Vagina (tissue), 2 donors: ENCODE measurements at places on chromosomes 4 and X.

DNA sequence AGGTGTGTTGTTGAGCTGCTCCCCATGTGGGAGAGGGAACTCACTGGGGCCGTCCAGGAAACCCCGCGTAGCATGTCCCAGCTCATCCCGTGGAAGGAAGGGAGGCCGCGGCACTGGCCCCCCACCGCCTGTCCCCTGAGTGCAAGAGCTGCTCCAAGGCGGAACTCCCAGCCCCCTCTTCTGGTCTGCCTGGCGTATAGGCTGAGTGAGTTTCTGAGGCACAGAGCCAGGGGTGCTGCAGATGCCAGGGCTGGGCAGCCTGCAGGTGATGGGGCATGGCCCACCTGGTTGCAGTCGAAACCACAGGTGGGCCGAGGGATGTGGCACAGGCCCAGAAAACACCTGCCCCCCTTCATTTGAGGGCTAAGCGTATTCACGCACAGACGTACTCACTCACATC, 49.6 kb downstream of the ABLIM2 start:
- DNase-seq = no peak

DNA sequence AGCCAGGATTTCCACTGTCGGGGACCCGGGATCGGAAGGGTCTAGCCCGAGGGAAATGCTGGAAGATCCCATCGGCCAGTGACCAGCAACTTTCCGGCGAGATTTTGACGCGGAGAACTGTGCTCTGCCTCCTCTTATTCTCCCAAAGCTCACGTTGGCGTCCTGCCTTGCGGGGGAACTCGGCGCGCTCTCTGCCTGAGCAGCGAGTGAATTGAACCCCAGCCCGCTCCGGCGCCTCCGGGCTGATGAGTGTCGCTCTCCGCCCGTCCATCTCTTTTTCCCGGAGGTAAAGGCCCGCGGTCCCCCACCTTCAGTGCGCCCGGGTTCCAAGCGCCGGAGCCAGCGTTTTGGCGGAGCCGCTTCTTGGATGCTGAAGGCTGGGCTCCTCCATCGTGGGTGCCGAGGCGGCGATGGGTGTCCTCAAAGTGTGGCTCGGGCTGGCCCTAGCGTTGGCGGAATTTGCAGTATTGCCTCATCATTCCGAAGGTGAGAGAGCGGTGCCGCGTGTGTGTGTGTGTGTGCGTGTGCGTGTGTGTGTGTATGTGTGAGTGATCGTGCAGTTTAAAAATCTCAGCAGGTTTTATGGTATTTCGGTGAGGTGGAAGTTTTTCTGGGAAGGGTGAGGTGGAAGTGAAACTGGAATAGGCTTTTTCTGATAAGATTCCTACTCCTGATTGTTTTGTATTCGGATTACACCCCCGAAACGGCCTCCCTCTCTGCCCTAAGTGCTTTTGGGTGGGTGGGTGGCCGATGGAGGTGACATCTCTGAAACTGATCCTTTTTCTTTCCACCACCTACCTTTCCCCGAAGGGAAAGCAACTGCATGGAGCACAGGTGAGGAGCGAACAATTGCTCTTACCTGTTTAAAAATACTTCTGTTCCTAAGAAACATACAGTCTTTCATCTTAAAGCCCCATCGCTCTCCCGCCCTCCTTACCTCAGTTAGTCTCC, 752 bp downstream of the FRAS1 start:
- no peak for DNase-seq

DNA sequence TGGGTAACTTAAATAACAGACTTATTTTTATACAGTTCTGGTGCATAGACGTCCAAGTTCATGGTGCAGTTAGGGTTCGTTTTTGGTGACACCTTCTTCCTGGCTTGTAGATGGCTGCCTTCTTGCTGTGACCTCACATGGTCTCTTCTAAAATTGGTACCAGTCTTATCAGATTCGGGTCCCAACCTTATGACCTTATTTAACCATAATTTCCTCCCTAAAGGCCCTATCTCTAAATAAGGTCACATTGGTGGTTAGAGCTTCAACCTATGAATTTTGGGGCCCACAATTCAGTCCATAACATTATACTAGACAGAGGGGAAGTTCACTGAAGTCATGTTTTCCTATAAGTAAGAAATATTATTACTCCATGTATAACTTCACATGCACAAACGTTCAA, 128.0 kb downstream of the CFAP299 start:
- DNase-seq = no peak

DNA sequence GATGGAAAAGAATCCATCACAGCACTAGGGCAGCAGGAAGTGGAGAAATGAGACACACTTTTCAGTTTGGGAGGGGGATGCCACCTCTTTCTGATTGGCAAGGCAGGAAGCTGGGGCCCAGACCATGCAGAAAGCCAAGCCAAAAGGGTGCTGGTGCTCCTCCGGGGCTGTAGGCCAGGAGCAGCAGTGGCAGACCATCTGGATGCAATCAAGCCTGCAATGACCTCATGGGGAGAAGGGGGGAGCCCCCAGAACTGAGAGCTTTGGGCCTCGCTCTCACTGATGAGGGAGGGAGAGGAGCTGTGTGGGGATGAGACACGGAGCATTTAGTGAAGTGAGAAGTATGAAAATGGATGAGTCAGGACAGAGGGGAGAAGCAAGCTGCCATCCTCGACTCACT, 141.3 kb upstream of the NALF2 start:
- DNase-seq = peak; percentile 85

- no peak for DNase-seq
These were observed 755.1 kb upstream of the IGFBP7 start for GRCh38 chr4:57865264-57865663.

DNA sequence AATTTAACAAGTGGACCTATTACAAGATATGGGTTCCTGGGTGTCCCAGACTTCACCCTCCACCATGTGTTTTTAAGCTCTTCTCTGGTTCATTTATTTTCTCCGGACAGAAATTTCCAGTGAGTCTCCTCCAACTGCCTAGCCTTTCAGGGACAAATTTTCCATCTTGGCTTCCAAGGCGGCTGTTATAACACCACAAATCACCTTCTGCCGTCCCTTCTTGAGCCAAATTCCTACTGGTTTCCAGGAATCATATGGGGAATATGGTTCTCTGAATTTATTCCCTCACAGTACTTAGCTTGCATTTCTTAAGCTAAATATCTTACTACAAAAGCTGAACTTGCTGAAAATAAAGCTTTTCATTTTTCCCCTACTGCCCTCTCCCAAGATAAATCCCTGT, 18.8 kb downstream of the NEXMIF start:
- DNase-seq = no peak

DNA sequence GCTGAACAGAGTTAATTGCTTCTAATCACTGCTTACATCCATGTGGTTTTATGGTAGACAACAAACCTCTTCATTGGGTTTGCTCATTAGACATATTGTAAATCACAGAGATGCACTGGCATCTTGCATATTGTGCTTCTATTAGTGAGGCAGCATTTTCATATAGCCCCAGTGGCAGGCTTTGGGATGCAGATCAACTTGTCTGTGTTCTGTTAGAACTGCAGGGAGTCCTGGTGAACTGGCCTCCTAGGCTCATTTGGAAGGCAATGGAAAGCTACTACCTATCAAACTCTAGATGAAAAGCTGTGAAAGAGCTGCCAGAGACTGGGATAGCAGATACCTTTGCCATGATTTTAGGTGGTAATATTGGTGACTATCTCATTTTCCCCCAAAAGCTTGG, 108.8 kb downstream of the NAA11 start:
- DNase-seq = no peak

DNA sequence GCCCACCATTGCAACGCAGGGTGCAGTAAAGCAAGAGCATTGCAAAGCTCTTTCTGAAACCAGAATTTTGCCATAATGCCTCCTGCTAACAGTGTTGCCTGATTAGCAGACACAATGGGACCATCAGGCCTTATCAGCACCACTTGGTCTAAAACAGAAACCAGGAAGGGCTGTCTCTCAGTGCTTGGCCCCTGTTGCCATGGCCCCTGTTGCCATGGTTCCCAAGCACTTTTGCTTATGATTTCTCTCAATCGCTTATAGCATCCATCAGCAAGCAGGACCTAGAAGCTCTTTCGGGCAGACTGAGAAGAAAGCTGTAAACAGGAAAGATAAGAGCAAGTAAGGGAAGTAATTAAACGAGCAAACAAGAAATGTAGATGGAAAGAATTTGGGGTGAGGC, 36.8 kb downstream of the RTL5 start:
- DNase-seq = no peak

DNA sequence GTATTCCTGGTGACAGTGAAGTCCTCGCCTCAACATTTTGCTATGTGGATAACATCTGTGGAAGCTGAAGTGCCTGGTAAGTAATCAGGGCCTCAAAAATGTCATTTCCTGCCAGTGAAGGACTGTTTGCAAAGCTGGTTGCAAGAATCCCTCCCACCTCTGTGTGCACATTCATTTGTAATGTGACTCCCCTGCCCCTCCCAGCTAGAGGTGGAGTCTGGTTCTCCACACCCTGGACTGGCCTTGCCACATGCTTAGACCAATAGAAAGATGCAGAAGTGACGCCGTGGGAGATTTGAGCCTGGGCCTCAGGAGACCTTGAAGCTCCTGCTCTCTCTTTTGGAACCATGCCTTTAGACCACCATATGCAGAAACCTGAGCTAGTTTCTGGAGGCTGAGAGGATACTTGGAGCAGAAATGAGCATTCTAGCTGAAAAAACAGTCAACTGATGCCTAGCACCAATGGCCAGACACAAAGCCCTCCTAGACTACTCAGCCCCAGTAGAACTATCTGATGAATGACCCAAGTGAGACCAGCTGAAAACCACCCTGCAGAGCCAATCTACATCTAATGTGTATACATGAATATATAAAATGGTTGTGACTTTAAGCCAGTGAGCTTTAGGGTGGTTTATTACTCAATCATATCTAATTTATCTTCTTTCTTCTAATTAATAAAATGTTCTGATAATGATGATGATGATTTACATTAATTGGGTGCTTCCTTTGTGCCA, 47.8 kb upstream of the CRMP1 start:
- DNase-seq = no peak

GRCh38 chr4:113009461-113009860, 40.0 kb upstream of the ANK2 start:
- DNase-seq = no peak

- DNase-seq = no peak
These were observed 793 bp downstream of the TSPAN7 start for GRCh38 chrX:38561951-38562719.

- DNase-seq = no peak
These were observed 7.4 kb downstream of the MEPE start for GRCh38 chr4:87840149-87840548.

DNA sequence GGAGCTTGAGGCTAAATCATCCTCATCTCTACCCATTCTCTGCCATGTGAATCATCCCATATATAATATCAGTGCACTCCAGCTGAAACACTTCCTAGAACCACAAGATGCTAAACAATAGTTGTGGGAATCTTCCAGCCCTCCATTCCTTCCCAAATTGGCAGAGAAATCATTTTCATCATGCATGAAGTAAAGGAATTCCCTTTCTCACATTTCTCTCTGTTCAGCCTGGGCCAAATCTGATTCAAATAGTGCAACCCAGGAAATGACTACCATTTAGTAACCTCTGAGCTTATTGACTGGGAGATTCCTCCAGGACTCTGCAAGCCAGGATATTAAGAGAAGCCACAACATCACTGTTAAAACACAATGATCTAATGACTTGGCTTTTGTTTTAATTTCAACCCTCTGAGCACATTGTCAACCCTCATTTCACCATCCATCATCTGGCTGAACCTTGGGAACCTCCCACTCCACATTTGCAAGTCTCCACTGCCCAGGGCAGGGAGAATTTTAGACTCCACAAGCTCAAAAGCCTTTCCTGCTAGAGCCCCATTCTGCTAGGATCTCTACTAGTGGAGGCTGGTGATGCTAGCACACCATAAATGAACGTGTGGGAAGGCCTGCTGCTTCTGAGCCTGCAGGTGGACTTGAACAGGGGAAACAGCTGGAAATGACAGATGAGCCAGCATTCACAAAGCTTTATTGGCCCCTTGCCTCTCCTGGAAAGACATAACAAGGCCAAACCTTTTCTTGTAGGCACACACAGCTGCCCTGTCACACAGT, 133.9 kb downstream of the TET2 start:
- DNase-seq = no peak

- DNase-seq = no peak
These were observed 92.4 kb upstream of the SMIM10 start for GRCh38 chrX:134898440-134898839.

DNA sequence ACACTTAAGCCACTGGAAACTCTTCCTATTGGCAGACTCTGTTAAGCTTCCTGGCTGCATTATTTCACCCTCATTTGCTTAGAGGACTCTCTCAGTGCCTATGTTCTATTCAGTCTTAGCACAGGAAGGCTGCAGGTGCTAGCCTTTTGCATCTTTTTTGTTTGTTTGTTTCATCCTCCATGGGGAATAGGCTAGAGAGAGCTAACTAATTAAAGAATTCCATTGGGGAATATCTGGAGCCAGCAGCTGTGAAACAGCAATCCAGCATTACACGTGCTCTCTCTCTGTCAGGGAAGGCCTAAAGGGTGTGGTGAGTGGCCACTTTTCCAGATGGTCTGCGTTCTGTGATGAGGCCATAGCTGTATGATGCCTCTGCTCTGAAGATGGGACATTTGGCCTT, 633.6 kb downstream of the SPRY1 start:
- DNase-seq = no peak

DNA sequence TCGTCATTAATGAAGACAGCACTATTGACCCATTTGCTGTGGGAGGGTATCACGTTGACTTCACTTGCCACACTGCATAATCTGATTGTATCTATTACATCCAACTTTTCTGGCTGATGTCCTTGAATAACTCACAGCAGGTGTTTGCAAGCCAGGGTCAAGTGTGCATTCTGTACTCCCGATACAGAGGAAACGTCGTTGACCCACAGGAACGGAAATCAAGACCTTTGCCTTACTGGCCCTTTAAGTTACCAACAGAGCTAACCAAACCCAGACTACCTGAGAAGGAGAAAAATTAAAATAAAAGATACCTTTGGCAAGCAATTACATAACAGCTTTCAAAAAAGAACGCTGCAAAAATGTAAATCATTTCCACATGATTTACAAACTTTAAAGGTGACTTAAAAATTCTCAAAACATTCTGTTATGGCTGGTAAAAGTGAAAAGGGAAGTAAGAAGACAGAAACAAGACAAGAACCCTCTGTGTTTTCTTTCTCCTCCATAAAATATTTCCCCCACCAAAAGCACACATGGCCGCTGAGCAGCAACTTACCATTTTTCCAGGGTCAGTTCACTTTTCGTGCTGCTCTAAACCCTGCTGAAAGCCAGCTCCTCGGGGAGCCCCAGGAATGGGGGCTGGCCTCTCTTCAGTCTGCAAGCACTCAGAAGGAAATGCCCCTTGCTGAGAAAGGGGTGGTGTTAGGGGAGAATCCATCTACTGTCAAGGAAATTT, 6.5 kb upstream of the SHISA3 start:
- DNase-seq = no peak

GRCh38 chr4:14434483-14434882, 567.8 kb upstream of the CPEB2 start:
- no peak for DNase-seq
